NCI-H524 (cell line): ENCODE measurements at places on chromosomes 4 and X.

DNA sequence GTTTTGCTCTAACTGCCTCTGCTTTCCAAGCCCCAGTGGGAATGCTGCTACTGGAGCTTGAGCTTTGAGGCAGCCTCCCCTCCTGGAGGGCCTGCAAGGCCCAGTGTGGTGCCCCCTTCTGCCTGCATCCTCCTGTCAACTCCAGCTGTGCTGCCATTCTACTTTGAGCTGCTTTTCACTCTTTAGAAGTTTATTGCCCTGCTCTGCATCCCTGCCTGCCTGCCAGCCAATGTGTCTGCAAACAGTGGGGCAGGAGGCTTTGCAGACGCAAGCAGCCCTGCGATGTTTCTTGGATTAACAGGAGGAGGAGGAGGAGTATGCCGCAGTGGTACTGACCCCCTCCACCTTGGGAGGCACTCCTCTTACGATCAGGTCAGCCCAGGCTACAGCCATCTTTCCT lies 16.4 kb downstream of the TMEM31 start:
- DNase-seq = no peak

DNA sequence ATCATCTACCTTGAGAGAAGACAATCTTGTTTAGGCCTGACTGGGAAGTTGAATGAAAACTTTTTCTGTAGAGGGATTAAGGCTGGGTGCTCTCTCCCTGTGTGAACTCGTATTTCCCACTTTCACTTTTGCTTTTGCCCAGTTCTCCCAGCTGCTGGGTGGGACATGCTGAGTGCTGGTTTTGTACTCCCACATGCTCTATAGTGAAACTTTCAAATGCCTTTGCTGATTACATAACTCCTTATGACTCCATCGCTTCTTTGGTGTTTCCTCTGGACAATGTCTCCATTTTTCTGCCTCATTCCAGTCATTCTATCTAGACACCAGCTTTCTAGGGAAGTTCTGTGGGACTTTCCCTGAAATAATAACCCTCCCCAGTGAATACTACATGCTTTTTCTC lies 100.5 kb downstream of the CLNK start:
- DNase-seq = no peak

- DNase-seq = no peak
Observed at GRCh38 chrX:12383196-12383595, 244.9 kb downstream of the FRMPD4 start.

DNA sequence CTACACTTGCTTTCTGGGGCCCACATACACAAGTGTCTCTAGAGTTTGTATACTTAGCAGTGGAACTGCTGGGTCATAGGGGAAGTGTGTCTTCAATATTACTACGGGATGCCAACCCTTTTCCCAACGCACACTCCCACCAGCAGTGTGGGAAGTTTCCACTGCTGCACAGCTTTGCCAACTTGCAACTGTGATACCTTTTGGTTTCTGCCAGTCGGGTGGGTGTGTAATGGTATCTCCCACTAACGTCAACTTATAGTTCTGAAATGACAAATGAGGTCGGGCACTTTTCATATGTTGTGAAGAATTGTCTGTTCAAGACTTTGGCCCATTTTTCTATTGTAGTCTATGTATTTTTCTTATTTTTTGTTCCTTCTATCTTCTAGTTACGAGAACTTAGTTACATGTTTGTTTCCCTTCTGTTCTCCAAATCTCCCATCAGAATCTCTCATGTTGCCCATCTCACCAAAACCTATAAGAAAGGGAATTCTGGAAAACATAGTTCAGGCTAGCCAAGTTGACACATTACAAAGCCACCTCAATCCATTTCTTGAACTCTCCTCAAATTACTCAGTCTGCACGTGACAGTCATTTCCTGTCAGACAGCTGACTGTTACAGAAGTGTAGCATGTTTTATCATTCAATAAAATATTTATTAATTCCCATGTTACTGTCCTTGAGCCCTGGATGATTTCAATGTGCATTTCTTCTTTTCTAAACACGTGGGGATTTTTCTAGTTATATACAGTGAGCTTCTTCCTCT lies 30.7 kb downstream of the PNMA6E start:
- DNase-seq = no peak

DNA sequence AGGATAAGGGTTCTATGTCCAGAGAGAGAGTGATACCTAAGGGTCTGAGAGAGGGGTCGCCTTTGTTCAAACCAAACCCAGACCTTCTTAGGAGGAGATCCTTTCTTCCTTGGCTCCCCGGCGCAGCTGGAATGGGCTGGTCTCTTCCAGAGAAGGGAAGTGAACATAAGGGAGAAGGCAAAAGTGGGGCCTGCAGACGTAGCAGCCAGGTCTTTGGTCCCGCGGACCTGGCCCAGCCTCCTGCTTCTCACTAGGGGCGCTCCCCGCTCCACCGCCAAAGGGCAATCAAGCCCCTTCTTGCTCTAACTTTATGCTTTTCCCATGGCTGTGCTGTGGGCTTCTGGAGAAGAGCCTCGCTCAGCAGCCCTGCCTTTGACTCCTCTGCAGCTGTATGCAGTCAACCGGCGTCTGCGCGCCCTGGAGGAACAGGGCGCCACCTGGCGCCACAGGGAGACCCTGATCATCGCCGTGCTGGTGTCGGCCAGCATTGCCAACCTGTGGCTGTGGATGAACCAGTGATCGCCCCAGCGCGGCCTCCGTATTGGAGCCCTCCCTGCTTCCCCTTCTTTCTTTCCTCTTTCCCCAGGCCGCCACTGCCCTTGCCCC lies 6.5 kb downstream of the FATE1 start:
- DNase-seq = no peak

DNA sequence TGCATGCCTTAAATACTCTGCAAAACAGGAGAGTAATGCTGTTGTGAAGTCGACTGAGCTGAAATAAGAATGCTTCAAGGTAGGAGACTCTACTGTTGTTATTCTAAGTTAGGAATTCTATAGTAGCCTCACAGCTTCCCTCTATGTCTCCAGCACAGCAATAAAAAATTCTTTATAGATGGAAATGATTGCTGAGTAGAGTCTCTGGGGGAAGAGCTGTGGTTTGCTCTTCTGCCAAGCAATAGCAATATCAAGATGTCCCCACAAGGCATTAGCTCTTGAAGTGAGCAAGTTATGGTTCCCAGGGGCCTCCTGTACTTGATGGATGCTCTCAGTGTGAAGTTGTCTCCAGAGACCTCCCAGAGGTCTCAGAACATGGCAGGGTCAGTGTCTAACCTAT lies 880.6 kb upstream of the FRG1 start:
- no peak for DNase-seq

GRCh38 chr4:113445286-113445685 lies 316.3 kb downstream of the CAMK2D start:
- no peak for DNase-seq
